NCI-H1048 (cell line): ENCODE measurements at places on chromosomes 3 and 15.

DNA sequence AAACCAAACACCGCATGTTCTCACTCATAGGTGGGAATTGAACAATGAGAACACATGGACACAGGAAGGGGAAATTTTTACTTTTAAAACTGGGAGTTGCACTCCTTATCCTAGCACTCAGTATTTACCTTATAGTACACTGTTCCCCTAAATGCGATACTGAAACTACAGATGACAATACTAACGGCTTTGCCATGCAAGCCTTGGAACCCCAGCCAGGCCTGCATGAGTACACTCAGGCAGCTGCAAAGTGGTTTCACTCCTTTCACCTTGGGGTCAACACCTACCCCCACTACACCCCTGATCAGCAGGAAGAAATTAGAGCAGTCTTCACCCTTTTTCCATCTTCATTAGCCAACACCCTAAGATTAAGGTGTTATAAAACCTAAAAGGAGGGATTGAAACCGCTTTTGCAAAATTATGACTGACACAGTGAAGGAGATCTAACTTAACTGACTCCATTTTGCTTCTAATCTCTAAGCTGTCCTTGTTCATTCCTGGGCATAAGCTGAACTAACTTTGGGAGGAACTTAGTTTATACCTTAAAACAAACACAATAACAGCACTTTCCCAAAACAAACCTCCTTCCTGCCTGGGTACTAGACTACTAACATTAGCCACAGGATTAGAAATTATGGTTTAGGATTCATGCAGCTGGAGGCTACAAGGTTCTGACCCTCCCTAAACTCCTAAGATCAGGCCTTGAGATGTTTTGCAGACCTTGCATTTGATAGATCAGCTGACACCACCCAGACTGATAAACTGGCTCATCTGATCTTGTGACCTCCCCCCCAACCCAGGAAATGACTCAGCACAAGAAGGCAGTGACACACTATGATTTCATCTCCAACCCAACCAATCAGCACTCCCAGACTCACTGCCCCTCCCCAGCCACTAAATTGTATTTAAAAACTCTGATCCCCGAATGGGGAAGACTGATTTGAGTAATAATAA, 452.1 kb upstream of the PPP2R3A start:
- no peak for DNase-seq

GRCh38 chr15:41566121-41566885, 7.3 kb downstream of the TYRO3 start:
- no peak for DNase-seq

DNA sequence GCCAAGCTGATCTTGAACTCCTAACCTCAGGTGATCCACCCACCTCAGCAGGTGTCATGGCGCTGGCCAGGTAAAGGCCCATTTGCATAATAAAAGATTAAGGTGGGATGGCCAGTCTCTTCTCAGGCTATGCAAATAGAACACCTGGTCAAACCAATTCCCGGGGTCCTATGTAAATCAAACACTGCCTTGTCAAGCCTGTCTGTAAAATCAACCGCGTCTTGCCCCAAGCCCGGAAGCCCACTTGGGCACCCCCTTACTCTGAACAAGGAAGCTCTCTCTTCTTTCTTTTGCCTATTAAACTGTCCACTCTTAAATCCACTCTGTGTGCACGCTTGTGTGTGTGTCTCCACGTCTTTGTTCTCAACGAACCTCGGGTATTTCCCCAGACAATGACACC, 13.0 kb upstream of the POC1A start:
- no peak for DNase-seq

DNA sequence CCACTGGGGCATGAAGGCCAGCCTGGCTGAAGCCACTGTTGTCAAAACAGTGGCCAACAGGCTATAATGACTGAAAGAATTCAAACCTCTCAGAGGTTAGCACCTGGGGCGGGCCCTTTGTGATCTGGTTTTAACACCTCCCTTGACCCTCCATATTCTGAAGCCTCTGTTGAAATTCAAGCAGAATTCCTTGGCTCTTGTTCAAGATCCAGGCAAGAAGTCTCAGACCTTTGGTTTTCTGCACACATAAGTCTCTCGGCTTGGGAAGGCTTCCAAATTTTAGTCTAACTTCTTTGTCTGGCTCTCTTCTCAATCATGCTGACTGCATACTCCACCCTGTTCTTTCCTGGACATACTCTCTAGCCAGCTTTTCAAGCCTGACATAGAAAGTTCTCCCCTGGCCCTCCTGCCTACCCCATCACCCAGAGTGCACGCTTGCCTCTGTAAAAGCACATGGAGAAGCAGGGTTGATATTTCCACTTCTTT, 144.5 kb downstream of the PDZRN3 start:
- no peak for DNase-seq

GRCh38 chr3:185992831-185993374, 55.1 kb upstream of the TRA2B start:
- DNase-seq: no peak

DNA sequence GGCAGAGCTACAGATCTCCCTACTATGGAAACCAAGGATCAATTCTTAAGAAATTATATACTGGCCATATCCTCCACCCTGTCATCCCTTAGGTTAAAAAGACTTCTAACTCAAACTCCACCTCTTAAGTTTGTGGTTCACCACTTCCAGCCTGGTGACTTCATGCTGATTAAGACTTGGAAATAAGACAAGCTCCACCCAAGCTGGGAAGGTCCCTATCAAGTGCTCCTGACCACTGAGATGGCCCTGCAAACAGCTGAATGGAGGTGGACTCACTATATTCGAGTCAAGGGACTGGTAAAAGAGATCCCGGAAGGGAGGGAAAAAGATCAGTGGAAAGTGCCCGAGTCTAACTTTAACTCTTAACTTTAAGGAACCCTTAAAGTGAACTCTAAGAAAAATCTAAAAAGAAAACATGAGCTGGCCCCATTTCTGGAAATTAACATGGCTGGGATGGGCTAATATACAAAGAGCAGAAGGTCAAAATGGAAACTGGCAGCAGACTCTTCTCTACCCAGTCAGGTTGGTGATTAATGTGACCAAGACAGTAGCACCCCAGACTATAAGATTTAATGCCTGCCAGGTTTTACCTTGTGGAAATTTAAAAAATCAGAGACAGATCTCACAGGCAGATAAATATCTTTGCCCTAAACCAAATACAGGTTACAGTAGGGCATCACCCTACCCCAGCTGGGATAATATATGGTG, 43.9 kb downstream of the PPCDC start:
- DNase-seq: no peak

DNA sequence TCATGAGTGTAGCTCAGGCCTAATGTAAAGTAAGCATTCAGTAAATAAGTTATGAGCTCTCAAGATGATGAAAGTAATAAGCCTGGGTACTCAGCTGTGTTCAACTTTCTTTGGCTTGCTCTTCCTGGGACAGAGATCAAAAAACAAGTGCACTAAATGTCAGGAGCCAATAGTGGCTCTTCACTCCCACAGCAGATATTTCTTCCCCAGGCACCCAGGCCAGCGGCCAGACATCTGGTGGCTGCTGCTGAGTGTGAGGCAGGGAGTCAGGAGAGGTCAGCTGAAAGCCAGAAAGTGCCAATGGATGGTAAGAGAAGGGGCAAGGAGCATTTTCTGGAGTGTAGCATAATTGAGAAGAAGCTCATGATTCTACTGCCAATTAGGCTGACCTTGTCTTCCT, 18.2 kb upstream of the ITGA11 start:
- no peak for DNase-seq

- no peak for DNase-seq
Measured at GRCh38 chr3:139746481-139746880, 68.7 kb upstream of the NMNAT3 start.
